ENCODE measurements at places on chromosomes 3 and 15.

DNA sequence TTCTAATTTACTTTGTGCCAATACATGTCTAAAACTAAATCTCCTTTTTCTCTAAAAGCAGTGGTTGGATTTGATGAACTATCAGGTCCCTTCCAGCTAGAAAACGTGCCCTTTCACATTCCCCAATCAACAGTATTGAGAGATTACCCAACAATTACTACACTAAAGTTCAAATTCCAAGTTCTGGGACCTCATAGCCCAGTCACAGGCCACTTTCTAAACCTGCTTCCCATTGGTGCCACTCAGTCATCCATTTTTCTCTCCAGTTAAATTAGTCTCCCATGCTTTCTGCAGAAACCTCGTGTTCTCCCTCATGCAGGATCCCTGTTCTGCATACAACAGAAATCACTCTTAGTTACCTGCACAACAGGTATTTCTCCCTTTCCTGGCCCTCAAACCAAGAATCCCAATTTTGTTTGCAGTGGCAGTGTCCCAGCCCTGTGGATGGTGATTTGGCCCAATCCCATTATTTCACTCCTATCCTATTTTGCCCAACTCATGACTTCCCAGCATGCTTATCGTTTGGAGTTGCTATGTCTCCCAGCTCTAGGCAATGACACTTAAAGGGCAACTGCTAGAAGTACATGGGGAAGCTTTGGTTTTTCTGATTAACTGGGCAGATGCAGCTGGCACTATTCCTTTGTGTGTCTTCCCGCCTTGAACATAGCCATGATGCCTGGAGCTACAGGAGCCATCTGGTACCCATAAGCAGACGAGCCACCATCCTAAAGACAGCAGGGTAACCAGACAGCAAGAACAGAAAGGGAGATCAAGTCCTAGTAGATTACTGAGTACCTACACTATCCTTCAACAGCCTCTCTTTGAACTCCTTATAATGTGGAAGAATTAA lies 224.2 kb downstream of the MINAR1 start:
- DNase-seq, result no peak

DNA sequence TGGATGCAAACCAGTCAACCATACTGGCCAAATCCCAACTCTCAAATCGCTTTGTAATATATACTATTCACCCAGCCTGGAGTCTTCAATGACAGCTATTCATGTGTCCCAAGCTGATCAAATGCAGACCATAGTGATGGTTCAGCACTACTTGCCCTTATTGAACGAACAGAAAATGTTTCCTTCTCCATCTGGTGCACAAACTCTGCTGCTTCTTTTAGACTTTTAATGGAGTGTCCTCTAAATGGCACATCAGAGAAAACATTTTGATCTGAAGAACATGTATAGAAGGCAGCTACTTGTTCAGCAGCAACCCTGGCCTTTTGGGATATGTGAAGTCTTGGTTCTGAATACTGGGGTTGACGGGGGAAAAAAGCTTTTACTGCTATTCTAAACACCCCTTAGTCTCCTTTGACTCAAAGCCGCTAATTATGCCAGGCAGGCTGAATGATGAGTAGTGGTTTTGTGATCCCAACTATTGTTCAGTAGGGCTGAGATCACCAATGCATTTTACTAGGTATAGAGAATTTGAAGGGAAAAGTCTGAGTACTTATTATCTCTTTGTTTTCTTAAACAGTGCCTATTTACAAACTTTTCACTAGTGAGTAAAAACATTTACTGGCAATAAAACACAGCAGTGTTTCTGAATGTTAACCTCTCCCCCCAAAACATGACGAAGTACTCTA lies 781.2 kb downstream of the ROBO1 start:
- no peak for DNase-seq

GRCh38 chr3:126345641-126346460 lies 11.4 kb downstream of the KLF15 start:
- peak; percentile 48 for DNase-seq

DNA sequence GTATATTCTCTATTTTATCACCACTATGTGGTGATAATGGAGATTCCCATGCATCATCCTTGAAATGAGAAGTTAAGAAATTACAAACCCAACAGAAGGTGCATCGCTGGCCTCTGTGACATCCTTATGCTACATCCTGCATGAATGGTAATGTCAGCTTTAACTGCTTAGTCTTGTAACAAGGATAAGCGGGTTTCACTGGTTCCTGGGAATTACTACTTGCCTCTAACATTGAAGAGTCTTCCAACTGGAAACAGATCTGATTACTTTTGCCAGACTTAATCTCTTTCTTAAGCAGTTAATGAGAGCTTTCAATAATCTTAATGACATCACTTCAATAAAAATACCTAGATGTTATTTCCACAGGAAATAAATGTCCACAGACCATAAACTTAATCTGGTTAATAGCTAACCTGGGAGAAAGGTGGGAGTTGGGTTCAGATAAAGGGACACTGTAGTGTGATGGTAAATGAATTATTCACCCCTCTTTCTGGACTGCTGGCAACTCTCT lies 44.0 kb downstream of the FMN1 start:
- no peak for DNase-seq

Measured in suprapubic skin (tissue), 4 donors.